Esophagus mucosa (tissue), 1 donor: ENCODE measurements at places on chromosomes 11 and 22. TPM values are rescaled to one million over a fixed set of nuclear protein-coding genes. Genes with fewer than 3 reads are reported as not detected.

Gene LRRC32
- total RNA-seq = 9.0 TPM

Gene PRDM10
- total RNA-seq = 10.0 TPM

Gene F2
- not detected for total RNA-seq

Gene KRTAP5-8
- total RNA-seq = 0.32 TPM

Gene TENM4
- 21.8 TPM for total RNA-seq

Gene OR8A1
- not detected for total RNA-seq

Gene OR2AT4
- not detected for total RNA-seq

Gene HSPB2
- 0.32 TPM for total RNA-seq

Gene SCGB1D2
- total RNA-seq = 0.56 TPM

Gene TMPRSS4
- total RNA-seq = 208 TPM
